ENCODE measurements at places on chromosomes 13 and 19. TPM values are rescaled to one million over a fixed set of nuclear protein-coding genes. Genes with fewer than 3 reads are reported as not detected.
A peak's percentile ranks its signal among the peaks of the same experiment; 100 is the strongest.

GRCh38 chr13:21048901-21049698 lies 12.3 kb downstream of the LATS2 start:
- no peak for DNase-seq
- no peak overlapping the region for H3K4me3 ChIP-seq
- peaks cover 68% of the 10 kb centered on the region for H3K4me1 ChIP-seq

SLC7A10 gene
- not detected for total RNA-seq

- no peak for DNase-seq
- H3K36me3 ChIP-seq, result no peaks in the 10 kb centered on the region
- no peak overlapping the region for H3K4me3 ChIP-seq
- H3K27me3 ChIP-seq, result no peaks in the 10 kb centered on the region
Observed at GRCh38 chr13:31827707-31828106, 88.4 kb downstream of the RXFP2 start.

- H3K27ac ChIP-seq, result peak within 1 kb of the TSS; percentile 44
- no peaks in the 10 kb centered on the region for H3K27me3 ChIP-seq
- H3K4me1 ChIP-seq, result peaks cover 14% of the 10 kb centered on the region
Observed at GRCh38 chr13:37105251-37105714, at the start of gene CSNK1A1L. TSS of gene CSNK1A1L (minus strand) at chr13:37105664. CDS start at chr13:37105256, 408 bp downstream.

MAST1 gene
- total RNA-seq, result 0.49 TPM

ENOX1 gene
- total RNA-seq, result 17.6 TPM

DNA sequence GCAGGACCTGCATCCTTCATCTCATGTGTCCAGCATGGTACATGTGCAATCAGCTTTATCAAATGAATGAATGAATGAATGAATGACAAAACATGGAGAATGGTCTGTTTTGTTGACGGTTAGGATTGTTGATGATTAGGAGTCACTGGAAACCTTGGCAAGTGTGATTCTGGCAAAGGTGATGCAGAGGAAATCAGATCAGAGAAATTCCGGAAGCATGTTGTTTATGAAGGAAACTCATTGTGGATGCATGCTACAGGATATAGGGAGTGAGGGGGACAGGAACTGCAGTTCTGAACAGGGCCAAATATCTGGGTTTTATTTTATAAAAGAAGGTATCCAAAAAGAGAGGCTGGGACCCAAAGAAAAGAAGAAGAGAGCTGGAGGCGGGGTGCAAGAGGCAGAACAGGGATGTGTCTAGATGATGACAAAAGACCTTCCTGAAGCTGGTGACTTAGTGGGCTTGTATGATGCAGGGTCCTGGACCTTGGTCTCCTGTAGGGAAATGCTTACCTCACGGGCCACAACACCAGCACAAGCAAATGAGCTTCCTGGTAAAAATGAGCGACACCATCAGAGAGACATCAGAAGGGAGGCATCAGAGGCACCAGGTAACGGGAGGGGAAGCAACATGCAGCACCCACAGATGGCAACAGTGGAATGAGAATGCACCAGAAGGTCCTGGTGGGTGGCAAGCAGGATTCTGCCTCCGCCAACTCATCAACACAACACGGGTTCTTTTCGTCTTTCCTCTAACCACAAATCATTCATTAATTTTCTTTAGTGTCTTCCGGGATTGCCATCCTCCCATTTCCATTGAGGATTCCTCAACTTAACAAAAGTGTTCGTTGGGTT lies 159.6 kb downstream of the FOXO1 start:
- H3K27ac ChIP-seq, result no peak overlapping the region
- DNase-seq, result no peak
- H3K4me3 ChIP-seq, result no peak overlapping the region
- H3K36me3 ChIP-seq, result no peaks in the 10 kb centered on the region
- no peaks in the 10 kb centered on the region for H3K27me3 ChIP-seq
